ENCODE measurements at places on chromosomes 3 and 15.

- no peak for DNase-seq
Measured at GRCh38 chr3:119304201-119304713, 10.1 kb downstream of the ARHGAP31 start.

GRCh38 chr15:35436422-35436821 lies 109.5 kb downstream of the DPH6 start:
- DNase-seq = no peak

DNA sequence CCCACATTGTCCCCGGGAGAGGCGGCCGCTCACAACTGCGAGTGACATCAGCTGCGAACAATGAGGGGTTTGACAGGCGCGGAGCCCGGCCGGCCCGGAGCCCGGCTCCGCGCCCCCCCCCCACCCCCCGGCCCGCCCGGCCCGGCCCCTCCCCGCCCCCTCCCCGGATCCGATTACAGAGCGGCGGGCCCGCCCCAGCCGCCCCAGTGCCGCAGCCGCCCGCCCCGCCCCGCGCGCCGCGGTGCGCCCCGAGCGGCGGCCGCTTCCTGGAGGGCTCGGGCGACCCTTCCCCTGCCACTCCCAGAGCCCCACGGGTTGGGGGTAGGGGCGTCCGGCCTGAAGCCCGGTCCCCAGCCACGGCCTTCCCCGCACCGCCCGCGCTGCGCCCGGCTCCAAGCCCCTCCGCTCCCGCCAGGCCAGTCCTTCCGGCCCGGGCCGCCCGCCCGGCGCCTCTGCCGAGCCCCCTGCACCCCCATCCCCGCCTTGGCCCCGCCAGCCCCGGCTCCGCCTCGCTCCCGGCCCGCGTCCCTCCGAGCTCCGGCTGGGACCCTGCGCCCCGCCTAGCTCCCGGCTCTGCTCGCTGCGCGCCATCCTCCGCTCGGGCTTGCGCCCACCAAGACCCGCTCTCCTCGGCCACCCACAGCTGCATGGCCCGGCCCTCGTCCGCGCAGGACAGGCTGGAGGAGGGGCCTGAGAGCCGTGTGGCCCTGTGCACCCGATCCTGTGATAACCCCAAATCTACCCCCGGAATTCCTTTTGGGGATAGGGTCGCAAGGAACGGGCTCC lies at the start of gene PCBP4:
PCBP4 (minus strand) TSS at position 71 of the 786 bp plus-strand sequence. CDS start 6,214 bp downstream, outside the sequence.
- DNase-seq = peak; percentile 53

DNA sequence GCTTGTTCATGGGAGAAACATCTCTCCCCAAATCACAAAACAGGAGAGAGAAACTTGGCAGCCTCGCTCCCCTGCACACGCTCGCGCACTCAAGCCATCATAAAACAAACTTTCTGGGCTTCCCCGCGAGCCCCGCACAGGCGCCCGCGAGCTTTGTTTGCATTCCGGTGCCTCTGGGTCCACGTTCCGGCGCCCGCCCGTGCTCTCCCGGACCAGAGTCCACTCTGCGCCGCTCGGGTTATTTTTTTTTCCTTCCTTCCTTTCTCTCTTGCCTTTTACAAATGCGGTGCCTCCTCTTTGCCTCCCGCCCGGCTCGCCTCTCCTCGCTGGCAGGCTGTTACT lies 363 bp downstream of the MAGI1 start:
- DNase-seq = no peak

DNA sequence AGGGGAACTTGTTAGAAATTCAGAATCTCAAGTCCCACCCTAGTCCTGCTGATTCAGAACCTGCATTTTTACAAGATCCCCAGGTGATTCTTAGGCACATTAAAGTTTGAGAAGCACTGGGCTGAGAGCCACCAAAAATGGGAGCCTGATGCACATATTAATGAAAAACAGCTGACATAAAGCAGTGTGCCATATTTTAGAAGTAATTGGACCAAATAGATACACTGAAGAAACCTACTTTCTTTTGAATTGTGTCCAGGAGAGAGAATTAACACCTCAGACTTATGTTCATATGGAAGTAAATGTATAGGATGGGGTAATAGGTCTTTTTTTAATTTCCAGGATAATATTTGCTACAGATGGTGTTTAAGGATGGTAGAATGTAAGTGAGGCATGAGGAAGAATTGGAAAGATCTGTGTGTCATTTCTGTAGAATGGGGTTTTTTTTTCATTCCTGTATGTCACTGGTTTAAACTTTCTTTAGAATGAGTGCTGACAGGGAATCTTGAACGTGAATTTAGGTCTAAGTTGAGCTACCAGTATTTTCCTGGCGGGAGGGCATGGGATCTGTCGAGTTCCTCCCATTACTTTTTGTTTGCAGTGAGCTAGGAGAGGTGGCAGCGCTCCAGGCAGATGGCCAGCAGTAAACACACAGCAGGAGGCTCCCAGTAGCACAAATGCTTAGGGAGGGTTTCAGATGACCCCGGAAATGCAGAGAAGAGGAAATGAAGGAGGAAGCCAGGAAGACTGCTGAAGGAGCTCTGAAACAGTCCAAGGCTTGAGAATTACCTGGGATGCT lies 185.6 kb downstream of the PLCL2 start:
- no peak for DNase-seq

GRCh38 chr15:64870353-64870752 lies 28.6 kb downstream of the PLEKHO2 start:
- DNase-seq = no peak

DNA sequence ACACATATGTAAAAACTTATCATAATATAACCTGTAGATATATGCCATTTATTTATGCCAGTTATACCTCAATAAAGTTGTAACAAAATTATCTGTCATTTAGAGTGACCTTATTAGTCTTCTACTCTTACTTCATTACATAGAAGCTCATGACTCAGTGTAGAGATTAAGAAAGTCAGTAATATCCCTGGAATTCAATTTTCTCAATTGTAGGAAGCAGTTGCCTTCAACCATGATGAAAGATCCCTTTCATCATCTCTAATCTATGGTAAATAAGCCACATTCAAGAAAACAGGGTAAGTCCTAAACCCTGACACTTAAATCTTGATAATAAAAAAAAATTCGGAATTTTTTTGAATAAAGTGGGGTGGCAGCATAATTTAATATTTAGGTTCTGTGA lies 216.5 kb upstream of the PEX5L start:
- no peak for DNase-seq

DNA sequence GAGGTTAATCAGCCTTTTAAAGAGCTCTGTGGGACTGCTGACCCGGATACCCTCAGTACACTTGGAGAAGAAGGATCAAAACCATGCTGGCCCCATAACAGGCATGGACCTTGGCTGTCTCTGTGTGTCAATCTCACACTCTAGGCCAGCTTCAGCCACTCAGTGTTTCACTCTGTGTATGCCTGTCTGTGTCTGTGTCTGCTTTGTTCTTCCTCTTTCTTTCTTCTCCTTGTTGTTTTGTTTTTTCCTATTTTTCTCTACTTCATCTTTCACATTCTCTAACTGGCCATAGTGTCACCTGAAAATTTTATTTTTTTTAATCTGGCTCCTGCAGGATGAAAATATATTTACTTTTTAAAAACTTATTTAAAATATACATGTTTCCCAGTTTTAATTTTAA lies 51.1 kb downstream of the SERP1 start:
- no peak for DNase-seq

DNA sequence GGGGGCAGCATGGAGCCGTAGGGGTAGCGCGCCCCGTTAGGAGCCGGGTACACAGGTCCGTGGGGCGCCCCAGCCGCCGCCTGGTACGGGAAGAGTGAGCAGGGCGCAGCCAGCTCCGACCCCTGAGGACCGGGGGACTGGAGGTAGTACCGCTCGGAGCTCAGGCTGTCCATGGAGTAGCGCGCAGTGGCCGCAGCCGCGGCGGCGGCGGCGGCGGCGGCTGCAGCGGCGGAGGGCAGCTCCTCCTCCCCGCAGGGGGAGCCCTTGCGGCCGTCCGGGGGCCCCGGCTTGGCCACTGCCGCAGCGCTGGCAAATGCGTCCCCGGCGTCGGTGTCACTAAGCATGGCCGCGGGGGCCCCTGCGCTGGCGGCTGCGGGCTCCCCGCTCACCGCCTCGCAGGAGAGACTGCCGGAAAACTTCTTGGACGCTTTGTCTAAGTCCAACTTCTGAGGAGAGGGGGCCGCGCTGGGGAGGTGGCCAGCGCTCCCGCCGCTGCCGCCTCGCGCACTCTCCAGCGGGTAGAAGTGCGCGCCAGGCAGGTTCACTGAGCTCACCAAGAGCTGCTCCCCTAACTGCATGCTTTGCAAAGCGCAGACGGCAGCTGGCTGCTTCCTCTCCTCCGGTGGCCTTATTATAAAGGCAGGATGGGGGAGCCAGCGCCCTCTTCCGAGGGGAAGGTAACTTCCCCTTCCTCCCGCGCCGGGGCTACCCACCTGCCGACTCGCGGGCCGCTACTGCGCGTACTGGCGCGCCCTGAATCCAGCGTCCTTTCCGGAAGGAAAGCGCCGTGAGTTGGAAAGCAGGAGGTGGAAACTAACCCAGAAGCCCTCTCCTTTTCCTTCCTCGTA lies at the start of gene EOMES:
EOMES (minus strand) TSS at position 607 of the 848 bp plus-strand sequence; CDS start at position 578, 29 bp downstream.
- DNase-seq = peak; percentile 81

GRCh38 chr3:45896956-45897355 lies 10.6 kb downstream of the CCR9 start:
- DNase-seq = no peak

DNA sequence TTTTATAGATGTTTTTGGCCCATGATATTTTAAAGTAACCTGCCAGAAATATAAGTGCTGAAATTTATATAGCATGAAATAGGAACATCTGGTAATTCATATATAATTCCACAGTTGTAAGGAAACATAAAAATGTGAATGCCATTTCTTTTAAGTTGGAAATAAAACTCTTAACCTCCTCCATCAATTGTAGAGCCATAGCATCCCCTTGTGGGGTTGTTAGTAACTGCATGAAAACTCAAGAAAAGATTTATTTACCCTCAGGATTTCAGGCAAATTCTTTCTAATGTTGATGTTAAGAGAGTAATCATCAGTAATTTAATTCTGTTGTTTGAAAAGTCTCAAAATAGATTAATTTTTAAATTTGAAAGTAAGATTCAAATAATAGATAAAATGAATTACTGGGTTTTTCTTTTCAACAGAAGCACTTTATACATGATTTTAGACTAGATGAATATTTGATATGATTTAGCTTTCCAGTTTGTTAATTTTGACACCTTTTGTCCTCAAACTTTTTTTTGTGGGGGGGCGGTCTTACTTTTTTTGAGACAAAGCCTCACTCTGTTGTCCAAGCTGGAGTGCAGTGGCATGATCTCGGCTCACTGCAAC lies 74.7 kb downstream of the RASA2 start:
- DNase-seq = peak; percentile 38

DNA sequence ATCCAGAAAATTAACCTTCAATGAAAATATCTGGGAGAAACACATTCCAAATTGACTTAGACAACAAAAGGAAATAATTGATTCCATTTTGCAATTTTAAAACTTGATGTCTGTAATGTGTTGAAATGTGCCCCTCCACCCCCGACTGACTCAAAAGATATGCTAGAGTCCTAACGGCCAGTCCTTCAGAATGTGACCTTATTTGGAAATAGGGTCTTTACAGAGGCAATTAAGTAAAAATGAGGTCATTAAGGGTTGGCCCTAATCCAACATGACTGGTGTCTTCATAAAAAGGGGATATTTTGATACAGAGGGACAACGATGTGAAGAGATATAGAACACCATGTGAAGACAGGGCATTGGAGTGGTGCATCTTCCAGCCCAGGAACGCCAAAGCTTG lies 153.9 kb downstream of the PDZRN3 start:
- DNase-seq = no peak

GRCh38 chr15:68608206-68608843 lies 29.5 kb downstream of the CORO2B start:
- DNase-seq = no peak

GRCh38 chr15:40040293-40040635 lies 1.3 kb upstream of the SRP14 start:
- DNase-seq = no peak

DNA sequence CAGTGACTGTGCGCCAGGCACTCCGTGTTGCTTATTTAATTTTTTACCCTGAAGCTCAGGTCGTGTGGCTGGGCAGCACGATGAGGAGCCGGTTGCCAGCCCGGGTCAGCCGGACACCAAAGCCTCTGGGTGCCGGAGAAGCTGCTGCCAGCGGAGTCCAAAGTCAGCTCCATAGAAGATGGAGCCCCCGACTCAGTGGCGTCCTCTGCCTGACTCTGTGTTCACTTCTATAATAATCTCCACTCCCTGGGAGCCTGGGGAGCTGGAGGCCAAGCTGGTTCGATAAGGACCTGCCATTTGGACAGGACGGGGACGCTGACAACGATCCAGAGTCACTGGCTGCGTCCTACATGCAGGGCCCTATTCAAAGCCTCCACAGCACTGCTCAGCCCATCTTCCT lies 78.6 kb downstream of the VGLL4 start:
- no peak for DNase-seq

- no peak for DNase-seq
Measured at GRCh38 chr15:39598186-39598850, 17.4 kb downstream of the THBS1 start.

DNA sequence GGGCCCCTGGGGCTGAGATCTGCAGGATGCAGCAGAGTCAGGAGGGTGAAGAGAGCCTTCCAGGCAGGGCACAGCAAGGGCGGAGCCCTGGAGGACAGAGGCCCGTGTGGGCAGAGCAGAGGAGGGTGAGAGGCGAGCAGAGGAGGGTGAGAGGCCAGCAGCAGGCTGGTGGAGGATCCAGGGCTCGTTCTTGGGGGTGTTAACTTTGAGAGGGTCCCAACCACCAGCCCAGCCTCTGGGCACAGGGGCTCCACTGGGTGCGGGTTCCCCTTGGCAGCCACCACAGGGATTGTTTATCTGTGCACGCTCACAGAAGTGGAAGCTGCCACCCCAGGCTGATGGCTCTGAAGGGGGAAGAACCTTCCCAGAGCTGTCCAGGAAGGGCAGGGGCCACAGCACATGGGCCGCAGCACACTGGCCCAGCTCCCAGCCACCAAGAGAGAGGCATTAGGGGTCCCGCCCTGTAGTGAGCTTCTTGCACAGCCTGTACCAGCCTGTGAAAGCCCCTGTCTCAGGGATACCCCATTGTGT lies 9.3 kb upstream of the PLXND1 start:
- DNase-seq = no peak

DNA sequence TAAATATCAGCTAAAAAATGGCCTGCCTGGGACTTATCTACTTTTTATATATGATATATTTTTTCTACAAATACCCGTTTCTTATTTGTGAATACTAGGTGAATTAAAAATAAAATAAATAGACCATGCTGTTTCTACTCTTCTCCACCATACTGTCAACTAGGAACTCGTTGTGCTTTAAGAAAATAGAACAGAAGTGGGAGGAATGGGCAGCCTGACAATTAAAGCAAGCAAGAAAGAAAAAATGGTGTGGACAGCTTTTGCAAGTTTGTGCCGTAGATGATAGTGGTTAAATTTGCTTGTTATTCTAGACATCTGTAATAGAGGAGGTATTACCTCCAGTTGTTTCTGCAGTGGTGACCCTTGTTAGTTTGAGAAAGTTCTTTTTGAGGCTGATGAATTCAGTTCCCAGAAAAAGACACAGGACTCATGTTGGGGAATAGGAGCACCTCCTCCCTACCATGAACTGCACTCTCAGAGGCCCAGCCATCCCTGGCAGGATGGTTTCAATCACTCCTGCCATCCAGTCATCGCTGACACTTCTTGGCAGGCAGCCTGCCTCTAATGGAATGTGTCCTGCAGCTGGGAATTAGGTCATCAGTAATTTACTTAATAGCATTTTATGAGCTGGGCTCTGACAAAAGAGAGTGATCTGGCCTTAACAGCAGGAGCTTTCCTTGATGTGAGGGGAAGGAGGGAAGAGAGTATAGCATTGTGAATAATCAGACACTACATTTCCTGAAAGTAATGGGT lies 105.0 kb upstream of the GAP43 start:
- DNase-seq = no peak
